Endothelial cell of umbilical vein (primary cell): ENCODE measurements at places on chromosomes 1 and 21. TPM values are rescaled to one million over a fixed set of nuclear protein-coding genes. Genes with fewer than 3 reads are reported as not detected.

The KCNK1 gene
- 1.0 and 2.8 TPM in 2 replicates for total RNA-seq

The WLS gene
- 163 and 199 TPM in 2 replicates for total RNA-seq

The SH2D5 gene
- total RNA-seq: 1.0 and 2.4 TPM in 2 replicates

The PLD5 gene
- not detected in 2 replicates for total RNA-seq
